ENCODE measurements at places on chromosomes 16 and 17.

- DNase-seq: no peak
These were observed 33.8 kb upstream of the CPHXL start for GRCh38 chr16:75760018-75760519.

DNA sequence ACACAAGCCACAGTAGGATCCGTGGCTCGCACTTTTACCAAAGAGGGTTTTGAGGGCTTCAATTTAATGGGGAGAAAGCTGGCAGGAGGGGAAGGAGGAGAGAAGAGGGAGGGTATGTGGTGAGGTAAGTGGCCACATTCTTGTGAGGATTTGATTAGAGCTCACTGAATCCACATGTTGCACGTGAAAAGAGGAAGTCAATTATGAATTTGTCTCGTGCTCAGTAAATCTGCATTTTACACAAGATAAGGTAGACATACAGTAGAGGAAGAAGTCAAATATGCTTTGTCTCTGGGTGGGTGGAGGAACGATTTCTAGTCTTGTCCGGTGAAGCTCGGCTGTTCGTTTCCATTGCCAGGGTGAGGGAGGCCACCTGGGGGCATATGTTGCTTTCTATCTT is 862 bp downstream of the ZNF232 start:
- DNase-seq: no peak

DNA sequence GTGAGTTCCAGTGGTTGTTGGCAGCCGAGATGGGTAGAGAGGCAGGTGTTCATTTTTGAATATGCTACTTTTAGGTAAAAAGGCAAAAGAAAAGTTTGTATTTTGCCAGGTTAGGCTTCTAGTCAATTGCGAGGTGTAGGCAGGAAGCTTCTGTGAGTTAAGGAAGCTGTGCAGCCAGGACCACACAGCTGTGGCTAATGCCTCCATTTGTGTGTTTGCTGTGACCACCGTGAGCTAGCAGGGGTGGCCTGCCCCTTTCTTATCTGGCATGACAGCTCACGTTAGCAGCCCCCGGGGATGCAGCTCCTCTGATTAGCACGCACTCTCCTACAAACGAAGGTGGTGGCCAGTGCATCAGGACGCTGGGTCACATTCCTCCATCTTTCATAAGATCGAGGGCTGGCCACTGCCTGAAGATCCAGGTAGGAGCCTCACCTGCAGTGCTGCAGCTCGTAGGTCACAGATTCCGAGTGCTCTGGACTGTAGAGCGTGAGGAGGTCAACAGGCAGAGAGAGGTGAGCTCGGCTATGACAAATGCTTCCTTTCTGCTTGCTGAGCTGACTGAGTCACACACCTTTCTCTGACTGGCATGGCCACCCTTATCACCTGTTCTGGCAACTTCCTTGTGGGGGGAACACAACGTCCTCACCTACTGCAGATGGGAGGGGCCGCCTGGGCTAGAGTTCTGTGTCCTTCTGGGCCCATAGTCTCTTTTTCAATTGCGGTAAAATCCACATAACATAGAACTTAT is 244.4 kb downstream of the HS3ST3B1 start:
- no peak for DNase-seq

GRCh38 chr17:57948555-57949420 is 6.4 kb downstream of the CUEDC1 start:
- DNase-seq: no peak

- no peak for DNase-seq
These were observed 37.2 kb upstream of the PIK3R6 start for GRCh38 chr17:8904686-8905085.

- no peak for DNase-seq
These were observed 25.4 kb downstream of the RANBP10 start for GRCh38 chr16:67780847-67781564.

DNA sequence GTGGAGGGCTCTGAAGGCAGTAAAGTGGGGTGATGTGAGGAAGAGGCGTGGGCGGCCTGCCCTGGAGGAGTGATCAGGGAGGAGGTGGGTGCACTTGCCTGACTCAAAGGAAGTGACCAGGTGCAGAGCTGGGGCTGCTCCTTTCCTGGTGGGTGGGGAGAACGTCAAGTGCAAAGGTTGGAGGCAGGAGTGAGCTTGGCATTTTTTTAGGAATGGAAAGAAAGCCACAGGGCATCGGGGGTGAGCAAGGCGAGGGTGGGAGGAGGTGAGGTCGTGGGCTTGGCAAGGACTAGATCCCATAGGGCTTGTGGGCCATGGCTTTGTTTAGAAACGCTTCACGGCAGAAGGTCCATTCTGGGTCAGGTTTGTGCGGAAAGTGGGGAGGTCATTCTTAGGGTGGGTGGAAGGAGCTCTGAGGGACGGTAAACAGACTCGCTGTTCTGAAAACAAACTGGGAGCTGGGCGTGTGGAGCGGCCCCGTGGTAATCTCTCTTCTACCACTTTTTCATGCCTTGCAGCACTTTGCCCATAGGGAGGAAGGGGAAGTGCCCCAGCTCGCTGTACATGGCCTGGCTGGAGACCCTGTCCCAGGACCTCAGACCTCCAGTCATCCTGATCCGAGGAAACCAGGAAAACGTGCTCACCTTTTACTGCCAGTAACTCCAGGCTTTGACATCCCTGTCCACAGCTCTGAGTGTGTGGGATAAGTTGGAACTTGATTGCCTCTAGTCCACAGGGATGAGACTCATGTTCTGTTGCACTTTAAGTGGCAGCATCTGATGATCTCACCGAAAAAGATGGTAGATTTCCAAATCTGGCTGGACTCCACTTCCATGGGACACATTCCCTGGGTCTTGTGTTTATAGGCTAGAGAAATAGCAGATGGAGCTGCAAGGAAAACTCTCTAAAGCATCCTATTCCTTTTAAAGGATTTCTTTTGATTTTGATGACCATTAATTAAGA is 18.9 kb upstream of the HERPUD1 start:
- no peak for DNase-seq

DNA sequence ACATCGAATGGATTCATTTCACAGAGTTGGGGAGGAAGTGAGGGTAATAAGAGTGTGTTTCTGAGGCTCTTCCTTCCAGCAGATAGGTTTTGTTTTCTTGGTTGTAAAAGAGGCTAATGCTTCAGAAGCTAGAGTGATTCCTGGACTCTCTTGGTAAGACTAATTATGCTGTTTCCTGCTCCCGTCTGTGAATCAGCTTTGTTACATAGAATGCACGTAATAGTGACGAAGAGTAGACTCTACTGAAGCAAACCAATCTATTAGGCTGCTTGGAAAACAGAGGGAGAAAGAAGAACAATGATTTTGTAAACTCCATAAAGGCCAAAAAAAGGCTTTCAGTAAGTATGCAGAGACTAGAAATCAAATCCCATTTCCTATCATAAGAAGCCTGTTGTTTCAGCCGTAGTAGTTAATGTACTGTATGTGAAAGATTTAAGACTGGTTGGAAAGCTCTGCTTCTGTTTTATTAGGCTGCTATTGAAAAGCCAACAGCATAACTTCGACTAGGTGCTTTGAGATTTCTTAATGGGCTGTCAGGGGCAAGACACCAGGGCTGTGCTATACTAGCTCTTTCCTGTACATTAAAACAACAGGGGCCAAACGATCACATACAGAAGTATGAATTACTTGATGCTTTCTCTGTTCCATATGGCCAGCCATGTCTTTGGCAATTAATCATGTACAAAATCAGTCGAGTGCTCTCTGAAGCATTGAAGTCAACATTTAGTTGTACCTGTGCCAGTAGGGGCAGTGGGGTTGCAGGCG is 219.0 kb downstream of the FTO start:
- no peak for DNase-seq

GRCh38 chr17:40457964-40458791 is 14.9 kb downstream of the IGFBP4 start:
- DNase-seq: no peak

DNA sequence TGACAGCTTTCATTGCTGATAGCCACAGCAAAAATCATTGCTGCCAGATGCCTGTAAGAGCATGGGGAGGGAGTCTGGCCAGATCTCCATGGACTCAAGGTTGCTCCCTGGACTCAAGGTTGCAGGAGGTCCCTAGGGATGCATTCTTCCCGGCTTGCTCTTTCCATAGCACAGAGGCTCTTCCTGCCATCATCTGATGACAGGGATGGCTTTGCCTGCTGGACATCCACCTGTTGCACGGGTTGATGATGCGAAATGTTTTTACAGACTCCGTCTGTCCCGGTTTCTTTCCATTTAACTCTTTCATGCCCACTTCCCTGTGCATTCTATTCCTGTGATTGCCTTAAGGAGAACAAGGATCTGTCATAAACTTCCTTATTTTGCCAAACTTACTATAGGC is 115.6 kb upstream of the HSBP1 start:
- DNase-seq: no peak

DNA sequence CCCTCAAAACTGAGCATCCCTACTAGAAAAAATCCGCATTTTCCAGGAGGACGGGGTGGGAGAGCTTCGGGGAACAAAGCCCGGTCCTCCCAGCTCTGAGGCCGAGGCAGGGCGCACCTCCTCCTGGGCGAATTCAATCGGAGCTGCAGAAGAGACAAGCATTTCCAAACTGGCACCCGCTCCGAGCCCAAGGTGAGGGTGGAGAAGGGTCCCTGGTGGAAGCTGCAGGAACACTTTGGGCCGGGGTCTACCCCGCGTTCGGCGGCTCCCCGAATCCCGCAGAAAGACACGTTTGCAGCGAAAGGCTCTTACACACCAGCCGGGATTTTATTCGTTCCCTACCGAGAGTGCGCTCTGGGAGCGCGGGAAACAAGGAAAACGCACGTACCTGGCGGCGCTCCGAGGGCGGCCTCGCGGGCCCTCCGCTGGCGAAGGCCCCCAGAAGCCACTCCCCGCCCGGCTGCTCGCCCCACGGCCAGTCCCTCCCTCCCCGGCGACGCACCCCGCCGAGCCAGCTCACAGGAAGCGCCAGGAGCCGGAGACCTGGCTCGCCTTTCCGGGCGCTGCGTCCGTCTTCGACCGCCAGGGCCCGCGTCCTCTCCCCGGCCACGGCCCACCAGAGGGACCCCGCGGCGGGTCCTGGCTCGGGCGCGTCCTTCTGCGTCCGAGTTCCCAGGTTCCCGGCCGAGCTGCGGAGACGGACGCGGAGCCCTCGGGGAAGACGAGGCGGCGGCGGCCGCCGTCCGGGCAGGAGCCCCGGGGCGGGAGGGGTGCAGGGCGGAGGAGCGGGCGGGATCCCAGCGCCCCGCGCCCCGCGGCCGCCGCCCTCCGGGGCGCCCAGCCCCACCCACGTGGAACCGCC is 49.8 kb upstream of the BAHCC1 start:
- DNase-seq: peak; percentile 49

DNA sequence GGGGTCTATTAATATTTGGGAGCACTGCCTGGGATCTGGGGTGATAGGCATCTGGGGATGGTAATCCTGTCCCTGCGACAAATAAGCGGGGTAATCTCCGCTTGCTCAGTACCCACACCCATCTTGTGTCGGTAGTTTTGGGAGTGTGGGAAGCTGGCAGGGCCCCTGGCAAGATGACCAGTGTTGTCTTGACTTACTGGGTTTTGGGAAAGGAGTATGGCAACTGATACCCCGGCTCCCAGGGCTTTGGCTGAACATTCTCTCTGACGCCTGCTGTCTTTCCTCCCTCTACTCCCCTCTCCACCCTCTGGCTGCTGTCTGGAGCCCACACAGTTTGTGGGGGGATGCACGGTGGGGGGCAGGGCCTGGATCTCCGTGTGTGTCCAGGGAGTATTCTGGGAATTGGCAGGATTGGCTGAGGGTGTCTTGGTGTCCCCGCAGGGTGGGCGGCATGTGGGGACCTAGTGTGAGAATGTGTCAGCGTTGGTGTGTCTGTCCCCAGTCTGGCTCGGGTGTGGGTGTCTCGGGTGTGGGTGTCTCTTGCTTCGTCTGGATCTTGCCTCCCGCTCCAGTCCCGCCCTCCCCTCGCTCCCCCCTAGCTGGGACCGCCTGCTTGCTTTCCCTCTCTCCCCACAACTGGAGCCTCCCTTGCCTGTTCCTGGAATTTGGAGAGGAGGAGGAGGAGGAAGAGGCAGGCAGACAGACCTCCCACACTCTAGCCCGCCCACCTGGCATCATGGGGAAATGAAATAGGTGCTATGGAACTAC is 12.0 kb downstream of the RARA start:
- DNase-seq: no peak

- DNase-seq: no peak
These were observed 2.9 kb downstream of the ARSG start for GRCh38 chr17:68294196-68294555.

DNA sequence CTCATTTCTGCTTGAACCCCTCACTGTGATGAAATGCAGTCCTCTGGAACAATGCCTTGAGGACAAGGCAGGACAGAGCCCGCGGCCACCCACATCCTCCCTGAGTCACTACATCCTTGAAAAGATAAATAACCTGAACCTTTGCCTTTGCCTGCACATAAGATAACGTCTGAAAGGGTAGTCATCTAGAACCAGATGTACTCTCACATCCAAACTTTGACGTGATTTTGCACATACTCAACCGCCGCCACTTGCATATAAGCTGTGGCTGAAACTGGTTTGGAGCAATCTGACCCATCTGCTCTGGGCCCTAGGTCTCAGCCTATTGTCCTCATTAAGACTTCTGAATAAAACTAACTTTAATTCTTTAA is 252.1 kb downstream of the PHKB start:
- DNase-seq: no peak

- DNase-seq: no peak
These were observed 36.3 kb downstream of the GRB7 start for GRCh38 chr17:39774047-39774446.

GRCh38 chr16:49901711-49902110 is 45.8 kb upstream of the ZNF423 start:
- no peak for DNase-seq

- DNase-seq: no peak
These were observed 8.3 kb upstream of the GEMIN4 start for GRCh38 chr17:760371-760770.

- peak; percentile 52 for DNase-seq
These were observed 732 bp downstream of the ULK2 start for GRCh38 chr17:19867079-19867328.

- peak; percentile 78 for DNase-seq
These were observed 14.8 kb downstream of the PDP2 start for GRCh38 chr16:66894948-66895688.

DNA sequence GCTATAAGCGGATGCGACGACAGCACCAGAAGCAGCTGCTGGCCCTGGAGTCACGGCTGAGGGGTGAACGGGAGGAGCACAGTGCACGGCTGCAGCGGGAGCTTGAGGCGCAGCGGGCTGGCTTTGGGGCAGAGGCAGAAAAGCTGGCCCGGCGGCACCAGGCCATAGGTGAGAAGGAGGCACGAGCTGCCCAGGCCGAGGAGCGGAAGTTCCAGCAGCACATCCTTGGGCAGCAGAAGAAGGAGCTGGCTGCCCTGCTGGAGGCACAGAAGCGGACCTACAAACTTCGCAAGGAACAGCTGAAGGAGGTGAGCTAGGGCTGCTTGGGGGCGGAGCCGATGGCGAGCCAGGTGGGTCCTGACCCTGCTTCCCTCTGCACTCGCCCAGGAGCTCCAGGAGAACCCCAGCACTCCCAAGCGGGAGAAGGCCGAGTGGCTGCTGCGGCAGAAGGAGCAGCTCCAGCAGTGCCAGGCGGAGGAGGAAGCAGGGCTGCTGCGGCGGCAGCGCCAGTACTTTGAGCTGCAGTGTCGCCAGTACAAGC is 10.1 kb downstream of the HIRIP3 start:
- no peak for DNase-seq

Measured in activated CD4-positive, alpha-beta T cell treated with anti-CD3 and anti-CD28 coated beads, Interleukin-2, amount 10 ng/mL, durations not matched to agents 7 days and 5 days (primary cell).